ENCODE measurements at places on chromosomes 7 and 10.

DNA sequence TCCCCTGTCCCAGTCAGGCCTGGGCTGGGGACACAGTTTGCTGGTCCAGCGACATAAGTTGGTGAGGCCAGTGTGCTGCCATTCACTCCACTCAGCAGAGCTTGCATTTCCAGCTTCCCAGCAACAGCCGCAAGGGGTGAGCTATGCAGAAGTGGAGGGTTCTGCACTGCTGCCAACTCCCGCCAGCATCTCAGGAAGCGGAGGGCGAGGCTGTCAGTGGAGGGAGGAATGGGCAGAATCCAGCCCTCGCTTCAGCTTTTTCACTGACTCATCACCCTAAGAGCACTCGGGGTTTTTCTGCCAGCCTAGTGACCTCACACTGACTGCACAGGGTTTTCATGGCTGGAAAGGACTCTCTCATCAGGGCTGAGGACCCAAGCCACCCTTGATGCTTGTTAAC is 625.1 kb upstream of the MKI67 start:
- DNase-seq = no peak

DNA sequence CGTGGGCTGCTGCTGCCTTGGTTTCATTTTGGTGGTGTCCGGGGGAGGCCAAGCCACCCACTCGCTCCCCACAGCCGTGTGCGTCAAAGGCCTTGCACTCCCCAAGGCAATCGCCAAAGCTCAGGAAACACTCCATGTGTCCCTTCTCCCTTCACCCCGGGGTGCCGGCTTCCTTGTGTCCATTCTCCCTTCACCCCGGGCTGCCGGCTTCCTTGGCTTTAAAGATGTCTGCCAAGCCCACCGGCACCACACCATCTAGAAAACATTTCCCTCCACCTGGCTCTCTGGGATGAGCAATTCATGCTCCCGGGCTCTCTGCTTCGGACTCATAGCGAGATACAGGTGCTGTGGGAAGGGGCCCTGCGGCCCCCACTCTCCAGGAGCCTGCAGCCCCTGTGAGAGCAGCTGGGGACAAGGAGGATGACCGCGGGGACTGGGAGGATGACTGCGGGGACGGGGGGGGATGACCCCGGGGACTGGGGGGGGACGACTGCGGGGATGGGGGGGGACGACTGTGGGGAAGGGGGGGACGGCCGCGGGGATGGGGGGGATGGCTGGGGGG is 322.1 kb downstream of the DNAJB6 start:
- no peak for DNase-seq

GRCh38 chr7:70830060-70830395 is 301.9 kb upstream of the GALNT17 start:
- DNase-seq = no peak

DNA sequence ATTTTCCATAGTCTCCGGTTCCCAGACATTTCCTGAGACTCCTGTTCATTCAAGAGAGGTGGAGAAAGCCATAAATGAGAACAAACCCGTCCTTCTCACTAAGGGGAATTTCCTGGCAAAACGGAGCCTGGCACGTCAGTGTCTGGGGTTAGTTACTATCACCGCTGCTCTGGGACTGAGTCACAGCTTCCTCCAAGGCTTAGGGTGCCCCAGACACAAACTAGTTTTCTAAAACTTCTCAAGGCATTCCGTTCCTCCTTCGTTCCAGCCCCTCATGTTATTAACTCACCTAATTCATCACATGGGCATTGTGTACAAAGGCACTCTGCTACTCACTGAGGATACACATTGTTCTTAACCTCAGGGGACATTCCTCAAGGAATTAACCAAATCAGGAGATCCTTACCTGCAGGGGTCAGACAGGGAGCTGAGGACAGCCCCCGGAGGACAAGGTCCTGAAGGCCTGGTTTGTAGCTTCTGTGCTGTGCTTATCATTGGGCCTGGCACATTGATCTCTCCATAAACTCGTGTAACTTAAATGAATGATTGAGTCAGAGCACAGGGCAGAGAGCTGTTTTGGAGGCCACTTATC is 103.0 kb upstream of the KLF6 start:
- DNase-seq = no peak

- no peak for DNase-seq
Observed at GRCh38 chr10:96656839-96657238, 63.5 kb downstream of the PIK3AP1 start.

- no peak for DNase-seq
Observed at GRCh38 chr10:60305380-60305892, 84.2 kb downstream of the ANK3 start.

GRCh38 chr10:50740293-50740648 is 535 bp downstream of the ASAH2B start:
- DNase-seq = no peak
